ENCODE measurements at places on chromosomes 7 and 10.

DNA sequence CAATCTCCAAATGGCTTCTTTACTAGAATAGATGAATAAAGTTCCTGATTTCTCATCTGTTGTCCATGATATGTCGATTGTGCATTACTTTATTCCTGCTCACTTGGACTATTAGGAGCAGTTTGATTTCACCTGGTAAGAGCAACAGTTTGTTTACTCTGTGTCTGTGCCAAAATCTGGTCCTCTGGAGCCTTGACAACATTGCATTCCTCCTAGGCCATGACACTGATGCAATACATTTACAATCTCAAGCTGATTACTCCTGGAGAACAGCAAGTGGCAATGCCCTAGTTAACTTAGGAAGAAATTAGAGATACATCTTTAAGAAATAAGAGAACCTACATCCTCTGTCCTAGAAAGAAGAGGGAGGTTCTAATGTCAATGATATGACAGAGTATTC lies 71.8 kb downstream of the SGCE start:
- DNase-seq: no peak

- DNase-seq: no peak
Measured at GRCh38 chr10:127279334-127279774, 83.0 kb upstream of the INSYN2A start.

DNA sequence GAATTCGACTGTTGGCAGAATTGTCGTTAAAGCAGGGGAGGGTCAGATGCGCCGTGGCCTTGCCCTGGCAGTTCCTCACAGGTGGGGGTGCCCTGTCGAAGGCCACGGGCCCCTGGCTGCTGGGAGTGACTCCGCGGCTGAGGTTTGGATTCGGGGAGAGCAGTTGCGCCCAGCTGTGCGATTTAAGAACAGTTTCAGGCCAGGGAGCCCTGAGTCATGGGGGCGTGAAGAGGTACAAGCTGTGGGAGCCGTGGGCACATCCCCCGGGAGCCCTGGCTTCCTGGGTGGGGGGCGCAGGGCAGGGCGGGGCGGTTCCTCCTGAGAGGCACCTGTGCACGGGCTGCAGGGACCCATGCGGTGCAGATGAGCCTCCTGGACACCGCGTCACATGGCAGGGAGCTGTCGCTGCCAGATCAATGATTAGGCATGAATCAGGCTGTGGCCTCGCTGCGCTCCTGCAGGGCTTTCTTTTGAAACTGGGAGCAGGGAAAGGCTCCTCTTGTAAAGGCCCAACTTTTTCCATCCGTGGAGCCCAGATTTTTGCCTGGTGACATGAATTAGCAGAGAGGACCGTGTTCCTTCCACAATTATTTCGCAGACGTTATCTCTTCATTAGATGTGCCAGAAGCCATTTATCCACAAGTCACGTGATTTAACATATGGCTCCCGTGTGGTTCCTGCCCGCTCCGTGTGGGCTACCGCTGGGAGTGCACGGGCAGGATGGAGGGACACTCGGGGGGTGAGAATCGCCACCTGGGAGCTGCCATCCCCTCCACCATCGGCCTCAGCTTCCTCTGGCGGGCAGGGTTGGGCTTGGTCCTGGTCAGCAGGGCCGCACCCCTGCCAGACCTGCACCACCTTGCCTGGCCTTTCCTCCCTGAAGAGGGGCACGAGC lies 918 bp downstream of the PWWP2B start:
- DNase-seq: peak; percentile 75

DNA sequence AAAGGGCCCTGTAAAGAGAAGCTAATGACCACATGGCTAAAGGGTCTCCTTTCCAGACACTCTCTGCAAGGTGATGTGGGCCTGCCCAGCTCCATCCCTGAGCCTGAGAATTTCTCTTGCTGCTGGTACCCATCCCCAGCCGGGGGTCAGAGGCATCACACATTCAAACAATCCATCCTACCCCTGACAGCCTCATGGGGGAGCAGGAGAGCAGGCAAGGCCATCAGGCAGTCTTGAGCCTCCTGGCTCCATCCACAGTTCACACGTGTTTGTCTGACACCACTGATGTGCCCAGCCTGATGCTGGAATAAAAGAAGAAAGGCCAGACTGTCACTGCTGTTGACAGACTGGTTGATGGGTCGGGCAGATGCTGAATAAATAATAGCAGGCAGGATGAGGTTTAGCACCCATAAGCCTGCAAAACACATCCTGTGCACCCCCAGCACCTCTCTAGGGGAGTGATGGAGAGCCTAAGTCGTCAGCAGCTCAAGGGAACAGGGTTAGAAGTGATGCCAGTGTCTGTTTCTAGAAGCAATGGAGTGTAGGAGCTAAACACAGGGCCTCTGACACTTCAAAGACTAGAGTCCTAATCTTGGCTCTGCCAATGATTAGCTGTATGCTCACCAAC lies 43.5 kb downstream of the TLL2 start:
- DNase-seq: peak; percentile 77

GRCh38 chr10:70856454-70856853 lies 31.9 kb downstream of the PCBD1 start:
- no peak for DNase-seq

DNA sequence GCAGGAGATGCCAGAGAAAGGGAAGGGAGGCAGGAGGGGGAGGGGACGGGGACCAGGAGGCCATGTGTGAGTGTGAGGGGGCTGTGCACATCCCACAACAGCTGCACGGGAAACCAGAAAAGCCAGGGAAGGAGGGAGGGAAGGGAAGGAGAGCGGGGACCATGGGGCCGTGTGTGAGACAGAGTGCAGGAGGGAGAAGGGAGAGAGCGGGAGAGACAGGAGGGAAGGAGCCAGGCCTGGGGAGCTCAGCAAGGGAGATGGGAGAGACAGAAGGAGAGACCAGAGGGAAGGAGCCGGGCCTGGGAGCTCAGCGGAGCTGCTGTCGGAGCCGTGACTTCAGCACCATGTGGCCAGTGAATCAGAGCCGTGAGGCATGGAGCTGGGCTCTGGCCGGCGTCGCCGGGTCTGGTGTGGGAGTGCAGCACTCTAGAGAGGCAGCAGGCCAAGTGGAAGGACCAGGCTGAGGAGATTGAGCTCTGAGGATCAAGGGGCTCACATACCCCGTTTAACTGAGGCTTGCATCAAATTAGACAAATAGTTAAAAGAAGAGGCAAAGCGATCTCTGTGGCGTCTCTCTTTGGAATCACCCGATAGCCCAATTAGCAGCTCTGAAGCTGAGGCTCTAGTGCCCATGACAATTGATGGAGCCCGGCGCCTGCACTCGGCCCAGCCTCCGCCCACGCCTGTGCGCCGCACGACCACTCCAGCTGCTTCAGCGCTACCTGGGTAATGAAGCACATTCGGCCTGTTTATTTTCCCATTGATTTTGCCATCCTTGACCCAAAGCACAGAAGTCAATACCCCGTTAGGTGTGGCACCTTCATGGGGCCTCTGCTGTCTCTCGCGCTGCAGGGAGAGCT lies 150.4 kb downstream of the MAD1L1 start:
- no peak for DNase-seq

DNA sequence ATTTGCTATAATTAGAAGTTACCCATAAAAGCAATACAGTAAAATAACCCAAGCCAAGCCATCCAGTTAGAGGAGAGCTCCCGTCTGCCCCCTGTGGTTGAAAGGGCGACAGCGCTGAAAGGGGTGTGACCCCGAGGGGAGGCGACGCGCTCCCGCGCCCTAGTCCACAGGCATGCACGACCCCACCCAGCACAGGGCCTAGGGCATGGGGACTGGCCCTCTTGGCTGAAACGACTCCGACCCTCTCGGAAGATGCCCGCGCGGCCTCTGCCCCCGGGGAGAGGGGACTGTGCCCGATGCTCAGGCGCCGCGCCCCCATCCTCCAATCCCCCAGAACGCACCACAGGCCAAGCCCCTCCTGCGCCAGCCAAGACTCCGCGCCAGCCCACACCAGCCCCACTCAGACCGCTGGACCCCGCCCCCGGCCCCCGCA lies 64.0 kb downstream of the CSGALNACT2 start:
- no peak for DNase-seq

- DNase-seq: no peak
Measured at GRCh38 chr10:125231116-125231812, 70.9 kb upstream of the CTBP2 start.

GRCh38 chr7:27920281-27920946 lies 180.5 kb downstream of the TAX1BP1 start:
- no peak for DNase-seq

DNA sequence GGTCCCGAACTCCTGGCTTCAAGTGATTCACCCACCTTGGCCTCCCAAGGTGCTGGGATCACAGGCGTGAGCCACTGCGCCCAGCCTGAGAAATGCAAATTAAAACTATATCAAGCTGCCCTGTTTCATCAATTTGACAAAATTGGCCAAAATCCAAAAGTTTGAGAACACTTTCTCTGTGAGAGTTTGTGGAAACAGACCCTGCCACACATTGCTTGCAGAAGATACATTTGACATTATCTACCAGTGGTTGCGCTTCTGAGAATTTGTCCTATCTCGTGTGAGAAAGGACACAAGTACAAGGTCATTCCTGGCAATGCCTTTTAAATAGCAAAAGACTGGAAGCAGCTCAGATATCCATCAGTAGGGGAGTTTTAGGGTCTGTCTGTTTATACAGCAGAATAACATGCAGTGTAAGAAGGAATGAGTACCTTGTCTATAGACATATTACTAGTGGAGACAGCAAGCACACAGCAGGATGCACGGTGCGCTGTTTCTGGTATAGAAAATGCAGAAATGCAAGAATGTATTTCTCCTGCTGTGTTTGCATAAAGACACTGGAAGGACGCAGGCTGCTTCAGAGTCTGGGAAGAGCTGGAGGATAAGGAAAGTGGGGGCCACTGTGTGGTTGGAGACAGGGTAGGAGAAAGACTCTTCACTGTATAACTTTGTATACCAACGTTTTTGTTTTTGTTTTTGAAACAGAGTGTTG lies 4.3 kb downstream of the LHPP start:
- no peak for DNase-seq

GRCh38 chr10:52756966-52757365 lies 15.6 kb downstream of the MBL2 start:
- no peak for DNase-seq

GRCh38 chr10:59012839-59013238 lies 163.6 kb upstream of the PHYHIPL start:
- DNase-seq: no peak

- no peak for DNase-seq
Measured at GRCh38 chr10:12556039-12556438, 206.7 kb downstream of the CAMK1D start.

DNA sequence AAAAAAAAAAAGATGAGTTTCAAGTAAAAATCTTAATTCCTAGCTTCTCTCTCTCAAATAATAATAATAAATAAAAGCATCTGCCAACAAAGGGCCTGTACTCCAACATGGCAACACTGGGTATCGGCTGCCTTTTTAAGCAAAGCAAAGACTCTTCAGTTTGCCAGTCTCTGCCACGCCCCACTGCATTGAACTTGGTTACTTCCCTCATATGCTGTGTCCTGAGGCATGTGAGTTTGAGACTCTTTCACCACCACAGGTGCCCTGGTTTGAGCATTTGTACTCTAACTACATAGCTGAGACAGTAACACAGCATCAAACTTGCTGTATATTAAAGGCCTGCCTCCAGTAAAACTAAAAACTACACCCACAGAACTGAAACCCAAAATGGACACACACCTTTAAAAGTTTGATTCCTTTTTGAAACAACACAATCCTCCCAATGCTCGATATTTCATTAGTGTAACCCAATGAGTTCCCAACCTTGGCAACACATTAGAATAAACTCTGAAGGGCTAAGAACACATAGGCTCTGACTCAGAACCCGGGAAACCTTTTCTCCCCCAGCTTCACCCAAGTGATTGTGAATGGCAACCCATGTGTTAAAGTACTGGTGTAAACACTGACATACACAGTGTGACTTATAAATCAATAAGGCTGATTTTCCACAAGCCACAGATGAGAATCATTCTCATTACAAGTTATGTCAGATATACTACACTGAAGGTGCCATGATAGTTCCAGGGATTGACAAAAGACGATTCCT lies 12.0 kb downstream of the JAZF1 start:
- no peak for DNase-seq

DNA sequence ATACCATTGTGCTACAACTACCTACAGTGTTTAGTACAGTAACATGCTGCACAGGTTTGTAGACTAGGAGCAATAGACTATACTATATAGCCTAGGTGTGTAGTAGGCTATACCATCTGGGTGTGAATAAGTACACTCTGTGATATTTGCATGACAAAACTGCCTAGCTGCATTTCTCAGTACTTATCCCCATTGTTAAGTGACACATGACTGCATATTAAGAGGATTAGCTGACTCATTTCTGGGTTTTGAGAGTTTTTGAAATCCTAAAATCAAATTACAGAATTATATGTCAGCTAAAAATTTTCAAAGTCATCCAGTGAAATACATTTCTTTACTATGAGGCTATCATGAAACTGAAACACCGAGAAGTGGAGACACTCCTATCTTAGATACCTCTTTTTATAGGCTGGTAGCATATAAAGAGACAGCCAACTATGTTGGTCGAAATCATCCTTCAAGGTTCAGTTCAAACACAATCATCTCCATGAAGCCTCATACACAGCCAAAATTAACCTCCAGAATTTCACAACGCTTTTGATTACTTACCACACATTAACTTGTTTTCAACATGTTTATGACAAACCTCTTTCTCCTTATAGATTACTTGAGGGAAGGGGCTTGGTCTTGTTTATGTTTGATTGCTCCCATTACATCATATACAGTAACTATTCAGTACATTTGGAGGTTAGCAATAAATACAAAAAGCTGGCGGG lies 89.8 kb upstream of the ANK3 start:
- DNase-seq: no peak

- DNase-seq: no peak
Measured at GRCh38 chr10:132054564-132054963, 11.2 kb upstream of the JAKMIP3 start.

GRCh38 chr7:107728276-107728675 lies 15.7 kb upstream of the CBLL1 start:
- DNase-seq: no peak

GRCh38 chr7:25662841-25663800 lies 434.8 kb upstream of the NPVF start:
- DNase-seq: no peak

GRCh38 chr7:136911344-136911743 lies 42.9 kb downstream of the CHRM2 start:
- no peak for DNase-seq

GRCh38 chr7:47552621-47553020 lies 29.3 kb downstream of the TNS3 start:
- DNase-seq: no peak

GRCh38 chr10:79264942-79265341 lies 82.3 kb upstream of the PPIF start:
- DNase-seq: no peak

- no peak for DNase-seq
Measured at GRCh38 chr10:16789261-16789660, 28.0 kb downstream of the RSU1 start.

- DNase-seq: no peak
Measured at GRCh38 chr7:115831371-115831770, 199.2 kb downstream of the TFEC start.

- no peak for DNase-seq
Measured at GRCh38 chr10:88896372-88896993, 16.4 kb downstream of the STAMBPL1 start.

DNA sequence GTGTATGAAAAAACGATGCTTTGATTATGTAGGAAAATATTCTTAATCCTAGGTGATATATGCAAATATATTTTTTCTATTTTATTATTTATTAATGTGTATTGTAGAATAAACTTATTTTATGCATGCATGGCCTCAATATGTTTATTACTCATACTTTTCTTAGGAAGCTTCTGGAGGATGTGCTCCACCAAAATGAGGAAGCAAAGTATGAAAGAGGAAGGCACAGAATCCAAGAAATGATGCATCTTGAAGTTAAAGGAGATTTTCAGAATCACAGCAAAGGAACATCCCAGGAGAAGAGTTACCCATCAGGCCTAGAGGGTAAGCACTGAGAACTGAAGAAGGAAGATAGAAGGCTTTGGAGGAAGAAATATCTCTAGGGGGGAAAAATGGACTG lies 35.0 kb upstream of the MRPS16 start:
- no peak for DNase-seq
